ENCODE measurements at places on chromosomes 11 and 22.

- DNase-seq = no peak
Observed at GRCh38 chr11:64364435-64364834, 5.5 kb downstream of the RPS6KA4 start.

DNA sequence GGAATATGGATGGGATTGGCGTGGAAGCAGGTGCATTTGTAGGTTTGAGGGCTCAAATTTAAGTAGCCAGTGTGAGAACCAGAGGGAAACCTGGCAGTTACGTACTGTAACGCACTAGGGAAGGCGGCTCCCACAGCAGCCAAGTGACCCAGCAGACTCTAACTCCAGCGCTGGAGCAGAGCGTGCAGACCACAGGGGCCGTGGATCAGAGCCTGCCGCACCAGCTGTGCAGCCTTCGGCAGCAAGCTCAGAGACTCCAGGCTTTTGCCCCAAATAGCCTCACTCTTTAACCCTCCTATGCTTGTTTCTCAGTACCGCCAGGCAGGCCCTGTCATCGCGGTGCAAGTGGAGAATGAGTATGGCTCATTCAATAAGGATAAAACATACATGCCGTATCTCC is 12.3 kb downstream of the GLB1L3 start:
- DNase-seq = no peak

GRCh38 chr11:61923166-61924063 is 6.0 kb upstream of the RAB3IL1 start:
- no peak for DNase-seq

GRCh38 chr11:112377946-112378345 is 117.3 kb upstream of the PLET1 start:
- DNase-seq = no peak

DNA sequence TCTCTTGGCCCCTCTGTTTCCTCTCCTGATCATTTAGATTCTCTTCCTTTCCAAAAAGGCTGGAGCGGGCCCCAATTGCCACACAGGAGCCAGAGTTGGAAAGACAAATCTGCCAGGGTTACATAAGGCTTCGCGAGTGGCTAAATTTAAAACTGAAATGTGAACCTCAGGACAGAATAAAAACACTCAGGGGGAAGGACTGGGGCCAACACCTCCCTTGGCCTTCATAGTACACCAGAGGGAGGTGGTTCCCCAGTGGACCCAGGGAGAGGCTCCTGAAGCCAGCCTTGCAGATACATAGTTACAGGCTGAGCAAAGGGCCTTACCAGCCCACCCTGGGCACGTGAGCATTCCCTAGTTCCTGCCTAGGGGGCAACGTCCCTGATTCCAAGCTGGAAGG is 150.1 kb downstream of the MN1 start:
- no peak for DNase-seq

GRCh38 chr11:95977534-95978174 is 53.7 kb upstream of the MTMR2 start:
- no peak for DNase-seq

DNA sequence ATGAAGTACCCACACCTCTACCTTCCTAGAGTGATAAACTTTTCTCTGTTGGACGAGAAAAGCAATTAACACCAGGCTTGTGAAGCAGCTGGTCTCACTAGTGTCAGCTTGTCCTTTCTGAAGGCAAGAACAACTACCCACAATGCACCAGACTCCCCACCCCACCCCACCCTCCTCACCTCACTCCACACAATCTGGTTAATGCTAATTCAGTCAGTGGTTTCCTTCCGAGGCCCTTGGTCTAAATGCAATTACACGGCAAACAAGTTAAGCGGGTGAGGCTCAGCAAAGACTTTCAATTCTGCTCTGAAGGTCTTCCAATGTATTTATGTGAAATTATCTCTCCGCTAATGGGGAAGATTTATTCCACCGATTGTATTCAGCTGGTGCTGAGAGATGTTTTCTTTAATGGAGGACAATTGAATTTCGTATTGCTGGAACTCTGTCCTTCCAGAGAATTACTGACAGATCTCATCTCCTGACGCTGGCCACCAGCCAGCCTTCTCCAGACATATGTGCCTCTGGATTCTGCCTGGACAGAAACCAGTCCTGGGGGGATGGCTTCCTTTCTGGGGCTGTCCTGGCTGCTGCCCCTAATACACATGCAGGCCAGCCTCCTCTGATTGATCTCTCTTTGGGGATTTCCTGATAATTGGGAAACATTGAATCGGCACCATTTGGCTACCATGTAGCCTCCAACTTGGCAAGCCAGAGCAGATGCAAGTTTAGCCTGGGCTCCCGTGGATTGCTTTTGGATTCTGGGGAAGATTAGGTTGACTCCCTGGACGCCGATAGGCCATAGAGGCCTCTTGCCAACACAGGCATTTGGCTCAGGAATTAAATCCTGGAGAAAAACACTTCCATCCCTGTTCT is 165.8 kb upstream of the NARS2 start:
- DNase-seq = no peak

GRCh38 chr11:99489581-99489980 is 468.8 kb downstream of the CNTN5 start:
- DNase-seq = no peak

- DNase-seq = no peak
Observed at GRCh38 chr11:12089473-12089872, 20.9 kb upstream of the MICAL2 start.

GRCh38 chr11:64343767-64344559 is 4.0 kb downstream of the CCDC88B start:
- DNase-seq = no peak

GRCh38 chr11:68694431-68695297 is 10.3 kb downstream of the GAL start:
- no peak for DNase-seq

GRCh38 chr11:34620820-34621792 is at the start of gene EHF:
Gene EHF, plus strand, starts transcription at chr11:34621093. Its CDS starts 21,538 bp downstream, at chr11:34642631.
- no peak for DNase-seq

DNA sequence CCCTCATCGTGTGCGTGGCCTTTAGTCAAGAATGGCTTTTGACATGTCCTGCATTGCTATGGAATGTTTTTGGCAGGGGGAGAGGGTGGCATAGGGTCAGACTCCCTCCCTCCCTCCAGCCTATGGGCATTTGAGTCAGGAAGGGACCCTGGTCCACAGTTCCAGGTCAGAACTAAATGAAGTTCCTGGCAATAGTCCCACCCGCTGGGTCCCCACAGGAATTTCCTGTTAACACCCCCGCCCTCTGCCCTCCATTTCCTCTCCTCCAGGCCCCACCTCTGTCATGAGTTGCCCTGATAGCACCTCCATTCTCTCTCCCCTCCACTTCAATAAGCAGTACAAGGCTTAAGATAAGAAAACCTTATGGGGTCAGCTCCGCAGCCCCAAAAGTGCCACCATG is 40.8 kb upstream of the LMO2 start:
- no peak for DNase-seq

- DNase-seq = no peak
Observed at GRCh38 chr11:48101044-48101733, 115.4 kb upstream of the OR4B1 start.

DNA sequence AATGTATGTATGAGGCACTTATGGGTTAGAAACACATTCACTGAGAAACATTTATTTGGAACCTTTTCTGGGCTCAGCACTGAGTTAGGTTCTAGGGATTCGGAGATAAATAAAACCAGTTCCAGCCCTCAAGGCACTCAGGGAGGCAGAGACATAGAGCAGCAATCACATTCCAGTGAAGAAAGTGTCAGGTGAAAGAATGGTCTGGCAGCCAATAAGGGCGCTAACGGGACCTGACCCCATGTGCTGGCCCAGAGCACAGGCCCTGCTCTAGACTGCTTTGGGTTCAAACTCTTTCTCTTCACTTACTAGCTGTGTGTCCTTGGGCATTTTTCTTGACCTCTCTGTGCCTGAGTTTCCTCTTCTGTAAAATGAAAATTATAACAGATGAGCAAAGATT is 146.0 kb upstream of the SYT13 start:
- no peak for DNase-seq

- DNase-seq = no peak
Observed at GRCh38 chr11:64095949-64096348, 60.2 kb downstream of the FLRT1 start.

- no peak for DNase-seq
Observed at GRCh38 chr22:48310740-48311139, 1516.9 kb downstream of the BRD1 start.

- DNase-seq = no peak
Observed at GRCh38 chr11:33256031-33256812, 959 bp upstream of the HIPK3 start.

- no peak for DNase-seq
Observed at GRCh38 chr11:17907046-17907445, 105.8 kb downstream of the SERGEF start.

GRCh38 chr11:133383201-133383600 is 149.1 kb downstream of the OPCML start:
- no peak for DNase-seq

- DNase-seq = no peak
Observed at GRCh38 chr11:20518323-20518834, 81.0 kb upstream of the SLC6A5 start.

DNA sequence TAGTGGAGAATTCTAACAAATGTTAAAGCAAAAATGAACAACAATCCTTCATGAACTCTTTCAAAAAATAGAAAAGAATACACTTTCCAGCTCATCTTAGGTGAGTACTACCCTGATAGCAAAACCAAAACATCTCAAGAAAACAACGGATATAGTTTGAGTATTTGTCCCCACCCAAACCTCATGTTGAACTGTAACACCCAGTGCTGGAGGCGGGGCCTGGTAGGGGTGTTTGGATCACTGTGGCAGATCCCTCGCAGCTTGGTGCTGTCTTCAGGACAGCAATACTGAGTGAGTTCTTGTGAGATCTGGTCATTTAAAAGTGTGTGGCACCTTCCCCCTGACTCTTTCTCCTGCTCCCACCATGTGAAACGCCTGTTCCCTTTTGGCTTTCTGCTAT is 27.0 kb downstream of the NCAPD3 start:
- no peak for DNase-seq

DNA sequence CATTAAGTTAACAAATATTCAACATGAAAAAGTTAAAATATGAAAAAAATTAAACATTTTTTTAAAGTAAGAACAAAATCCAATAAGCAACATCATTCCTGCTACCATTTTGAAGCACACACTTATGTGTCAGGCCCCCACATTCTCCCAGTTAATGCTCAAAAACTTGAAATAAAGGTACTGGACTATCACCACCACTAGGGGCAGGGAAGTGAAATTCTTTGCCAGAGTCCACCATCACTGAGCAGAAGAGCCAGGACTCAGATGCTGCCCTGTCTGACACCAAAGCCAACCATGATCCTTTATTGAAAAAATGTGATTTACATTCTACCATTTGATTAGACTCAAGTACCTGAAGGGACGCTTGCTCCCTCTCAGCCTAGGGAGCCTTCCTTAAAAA is 39.1 kb downstream of the PITPNB start:
- no peak for DNase-seq

DNA sequence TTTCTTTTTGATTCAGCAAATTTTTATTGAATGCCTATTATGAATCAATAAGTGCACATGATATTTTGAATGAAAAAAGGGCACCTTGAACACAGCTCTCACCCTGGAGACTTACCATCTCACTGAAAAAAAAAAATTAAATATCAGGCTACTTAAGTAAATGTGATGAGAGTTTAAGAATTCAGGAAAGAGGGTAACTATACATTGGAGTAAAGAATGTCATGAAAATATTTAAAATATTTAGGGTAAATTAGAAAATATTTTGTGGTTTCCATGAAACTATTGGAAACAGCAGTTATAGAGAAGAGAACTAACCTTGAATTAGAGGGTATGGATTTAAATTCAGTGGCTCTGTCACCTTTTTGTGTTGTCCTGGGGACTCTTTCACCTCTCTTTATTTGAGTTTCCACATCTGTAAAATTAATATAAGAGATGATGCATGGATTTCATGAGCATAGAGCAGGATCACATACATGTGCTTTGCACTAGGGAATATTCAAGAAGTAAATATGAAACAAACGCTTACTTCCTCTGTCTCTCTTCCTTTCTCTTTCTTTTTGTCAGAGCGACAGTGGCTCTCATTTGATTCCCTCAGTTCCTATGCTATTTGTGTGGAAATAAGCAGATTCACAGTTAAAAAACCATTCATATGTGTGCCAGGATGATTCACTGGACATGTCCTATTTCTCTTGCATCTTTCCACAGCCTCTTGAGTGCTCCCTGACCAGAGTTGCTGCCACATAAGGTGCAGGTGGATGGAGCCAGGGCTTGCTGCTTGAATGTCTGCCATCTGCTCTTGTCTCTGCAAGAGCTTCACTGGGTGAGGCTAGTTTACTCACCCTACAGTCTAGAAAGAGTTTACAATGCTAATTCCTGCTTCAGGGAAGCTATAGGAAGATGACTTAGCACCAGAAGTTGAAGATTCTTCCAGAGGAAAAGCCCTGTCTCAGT is 533.1 kb downstream of the ETS1 start:
- DNase-seq = no peak

DNA sequence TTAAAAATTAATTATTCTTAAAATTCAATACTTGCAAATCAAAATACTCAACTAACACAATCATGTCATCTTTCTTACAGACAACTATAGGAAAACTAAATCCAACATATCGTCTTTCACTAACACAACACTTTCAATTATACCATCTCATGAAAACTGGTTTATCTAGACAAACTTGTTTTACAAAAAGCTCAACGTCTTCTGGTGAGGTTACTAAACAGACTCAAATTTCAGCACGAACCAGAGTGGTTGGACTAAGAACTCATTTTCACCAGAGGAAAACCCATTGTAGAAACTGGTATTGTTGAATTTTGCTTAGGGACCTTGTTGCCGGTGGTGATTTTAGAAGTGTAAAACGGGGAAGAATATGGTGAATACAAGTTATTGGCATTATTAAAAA is 52.2 kb downstream of the NUP98 start:
- DNase-seq = no peak

- DNase-seq = no peak
Observed at GRCh38 chr22:50102946-50103345, 13.1 kb downstream of the MOV10L1 start.

DNA sequence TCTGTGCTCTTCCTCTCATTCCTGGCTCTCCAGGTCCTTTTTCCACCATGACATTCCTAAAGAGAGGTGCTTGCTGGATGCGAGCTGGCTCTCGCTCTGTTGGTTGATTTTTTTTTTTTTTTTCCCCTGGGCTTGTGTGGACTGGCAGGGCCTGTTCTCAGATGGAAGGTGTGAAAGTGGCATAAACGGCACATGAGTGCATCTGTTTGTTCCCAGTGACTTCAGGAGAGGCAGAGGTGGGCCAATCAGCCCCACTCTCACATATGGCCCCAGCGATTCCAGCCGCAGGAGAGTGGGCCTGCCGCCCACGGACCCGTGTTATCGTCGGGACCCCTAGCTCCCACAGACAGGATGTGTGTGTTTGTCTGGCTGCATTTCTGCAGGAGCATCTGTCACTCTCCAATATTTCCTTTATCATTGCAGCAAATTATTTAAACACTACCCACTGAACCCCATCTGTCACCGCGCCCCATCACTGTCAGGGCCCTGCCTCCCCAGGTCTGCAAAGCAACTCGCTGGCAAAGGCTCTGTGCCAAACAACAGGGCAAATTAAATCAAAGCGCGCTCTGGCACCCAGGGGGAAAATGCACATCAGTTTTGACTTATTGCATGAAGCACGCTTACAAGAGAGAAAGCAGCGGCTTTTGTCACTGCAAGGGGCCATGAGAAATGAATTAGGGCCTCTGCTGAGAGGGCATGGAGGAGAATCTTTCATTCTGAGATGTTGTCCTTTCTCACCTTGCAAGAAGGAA is 886.3 kb downstream of the NTM start:
- DNase-seq = no peak

GRCh38 chr11:8814209-8814922 is 96.6 kb upstream of the AKIP1 start:
- no peak for DNase-seq
